ENCODE measurements at places on chromosomes 3 and 15.

DNA sequence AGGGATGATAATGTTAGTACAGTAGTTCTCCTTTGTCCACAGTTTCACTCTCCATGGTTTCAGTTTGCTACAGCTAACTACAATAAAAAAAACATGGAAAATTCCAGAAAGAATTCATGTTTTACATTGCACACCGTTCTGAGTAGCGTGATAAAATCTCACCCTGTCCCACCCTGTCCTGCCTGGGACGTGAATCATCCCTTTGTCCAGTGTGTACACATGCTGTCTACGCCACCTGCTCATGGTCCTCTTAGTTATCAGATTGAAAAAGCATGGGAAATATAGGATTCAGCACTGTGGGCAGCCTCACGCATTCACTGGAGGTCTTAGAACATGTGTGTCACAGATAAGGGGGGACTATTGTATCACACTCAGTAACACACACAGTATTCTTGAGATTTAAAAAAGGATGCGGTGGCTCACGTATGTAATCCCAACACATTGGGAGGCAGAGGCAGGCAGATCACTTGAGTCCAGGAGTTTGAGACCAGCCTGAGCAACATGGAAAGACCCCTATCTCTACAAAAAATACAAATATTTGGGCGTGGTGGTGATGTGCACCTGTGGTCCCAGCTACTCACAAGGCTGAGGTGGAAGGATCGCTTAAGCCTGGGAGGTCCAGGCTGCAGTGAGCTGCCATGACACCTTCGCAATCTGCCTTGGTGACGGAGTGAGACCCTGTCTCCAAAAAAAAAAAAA lies 8.7 kb upstream of the FLNB start:
- no peak for DNase-seq

DNA sequence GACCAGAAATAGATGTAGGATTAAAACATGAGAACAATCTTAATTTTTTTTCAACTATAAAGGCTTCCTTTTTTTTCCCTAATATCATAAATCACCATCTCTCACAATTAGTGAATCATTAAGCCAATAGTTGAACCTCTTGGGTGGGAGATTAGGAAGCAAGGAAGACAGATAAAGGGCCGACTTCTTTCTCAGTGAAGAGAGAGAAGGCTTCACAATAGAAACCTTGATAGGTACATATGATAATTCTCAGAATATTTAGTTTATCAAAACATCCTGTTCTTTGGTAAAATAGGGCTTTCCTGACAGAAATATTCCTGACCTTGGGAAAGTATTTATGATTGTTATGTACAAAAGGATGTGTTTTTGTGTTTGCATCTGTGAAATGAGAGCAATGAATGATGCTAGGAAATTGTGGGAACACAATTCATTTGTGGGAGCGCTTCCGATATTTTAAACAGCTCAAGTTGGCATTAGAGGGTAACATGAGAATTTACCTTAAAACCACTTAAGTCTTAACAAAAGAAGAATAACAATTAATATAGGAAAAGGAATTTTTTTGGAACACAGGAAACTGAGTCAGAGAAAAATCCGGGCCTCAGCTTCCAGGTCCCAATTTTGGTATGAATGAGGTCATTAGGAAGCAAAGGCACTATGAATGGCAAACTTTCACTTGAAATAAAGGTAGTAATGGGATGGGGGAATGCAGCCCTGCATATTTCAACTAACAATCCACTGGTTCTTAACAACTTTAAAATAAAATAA lies 263.2 kb upstream of the TGFBR2 start:
- no peak for DNase-seq

DNA sequence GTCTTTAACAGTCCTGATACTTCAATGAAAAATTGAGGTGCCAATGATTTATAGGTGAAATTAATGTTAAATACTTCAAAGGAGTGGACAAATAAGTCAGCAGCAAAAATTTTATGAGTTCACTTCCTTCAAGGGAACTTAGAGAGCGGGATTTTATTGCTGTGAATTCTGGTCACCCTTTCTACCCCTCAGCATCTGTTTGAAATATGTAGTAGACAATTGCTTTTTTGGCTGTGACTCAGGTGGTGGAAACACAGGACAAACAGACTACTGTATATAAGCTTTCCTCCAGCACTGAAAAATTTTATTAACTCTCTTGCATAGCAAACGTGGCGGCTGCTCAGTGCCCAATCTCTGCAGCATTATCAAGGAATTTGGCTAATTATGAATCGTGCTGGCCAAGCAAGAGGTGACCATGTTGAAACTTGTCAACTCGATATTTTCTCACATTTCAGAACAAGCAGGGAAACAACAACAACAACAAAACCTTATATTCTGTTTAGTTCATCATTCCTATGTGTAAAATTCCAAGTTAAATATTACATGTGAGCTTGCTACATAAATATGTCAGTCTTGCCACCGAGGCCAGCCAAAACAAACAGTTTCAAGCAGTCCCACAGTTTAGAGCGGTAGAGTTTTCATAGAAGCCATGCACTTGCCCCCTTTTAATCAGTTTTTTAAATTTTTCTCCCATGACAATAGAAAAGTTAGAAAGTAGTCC lies 420.2 kb downstream of the FOXP1 start:
- DNase-seq: no peak

DNA sequence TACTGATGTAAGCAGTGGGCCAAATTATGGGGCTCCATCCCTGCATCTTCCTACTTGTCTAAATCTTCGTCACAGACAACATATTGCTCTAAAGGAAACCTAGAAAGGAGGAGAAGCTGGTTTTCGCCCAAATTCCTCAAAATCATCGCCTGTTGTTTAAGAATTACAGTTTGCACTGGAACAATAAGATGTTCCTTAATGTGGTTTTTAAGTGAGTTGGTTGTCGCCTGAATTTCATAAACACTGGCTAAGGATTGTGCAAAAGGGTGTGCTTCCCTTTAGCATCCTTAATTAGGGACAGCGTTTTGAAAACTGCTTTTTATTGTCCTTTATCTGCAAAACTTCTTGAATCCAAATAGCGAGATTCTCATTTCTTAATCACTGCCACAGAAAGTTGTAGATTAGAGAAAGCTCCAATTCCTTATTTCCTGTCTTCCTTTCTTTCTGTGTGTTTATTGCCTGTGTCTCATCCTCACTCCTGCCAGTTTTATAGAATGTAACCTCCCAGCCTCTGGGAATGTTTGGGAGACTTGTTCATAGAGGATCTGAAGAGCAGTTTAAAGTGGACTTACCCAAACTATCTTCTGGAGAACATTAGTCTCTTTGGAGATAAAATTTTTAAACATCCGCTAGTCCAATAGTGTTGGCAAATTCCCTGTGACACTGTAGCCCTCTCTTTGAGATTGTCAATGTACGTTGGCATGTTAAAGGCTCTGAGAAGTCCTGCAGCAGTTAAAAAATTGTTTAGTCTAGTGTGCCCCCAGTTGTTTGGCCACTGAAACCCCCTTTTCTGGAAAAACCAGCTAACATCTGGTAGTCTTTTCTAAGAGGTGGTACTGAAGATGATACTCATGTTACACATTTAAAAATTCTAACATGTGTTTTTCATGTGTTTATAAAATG lies 50.4 kb downstream of the FLNB start:
- DNase-seq: no peak

DNA sequence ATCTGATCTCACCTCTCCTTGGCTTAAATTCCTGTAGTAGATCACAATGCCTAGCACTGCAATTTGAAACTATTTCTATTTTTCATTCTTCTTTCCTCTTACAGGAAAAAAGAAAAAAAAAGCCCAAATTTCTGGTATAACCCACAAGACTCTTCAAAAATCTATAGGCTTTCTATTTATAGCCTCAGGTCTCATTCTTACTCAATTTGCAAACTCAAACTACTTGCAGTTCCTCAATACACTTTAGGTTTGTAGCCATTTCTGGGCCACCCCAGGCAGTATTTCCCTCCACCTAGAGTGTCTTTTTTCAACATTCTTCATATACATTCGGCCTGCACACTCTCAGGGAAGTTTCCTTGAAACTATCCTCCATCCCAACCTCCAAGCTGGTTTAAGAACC lies 169.0 kb downstream of the TBC1D5 start:
- no peak for DNase-seq

- DNase-seq: no peak
Measured at GRCh38 chr3:177883957-177884356, 652.3 kb upstream of the KCNMB2 start.

DNA sequence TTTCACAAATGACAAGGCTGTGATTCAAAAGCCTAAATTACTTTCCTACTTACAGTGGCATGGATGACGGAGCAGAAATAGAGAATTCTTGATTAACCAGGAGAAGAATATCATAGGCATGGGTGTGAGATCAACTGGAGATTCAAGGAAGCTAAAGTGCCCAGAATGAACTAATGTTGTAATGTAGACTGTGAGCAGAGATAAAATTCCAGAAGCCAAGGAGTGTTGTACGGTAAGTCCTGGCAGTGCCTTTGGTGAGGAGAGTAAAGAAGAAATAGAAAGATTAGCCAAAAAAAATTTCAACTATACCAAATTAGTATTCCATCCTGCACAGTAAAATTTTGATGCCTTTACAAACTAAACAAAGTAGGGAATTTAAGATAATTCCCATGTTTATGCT lies 75.9 kb downstream of the ZBTB20 start:
- no peak for DNase-seq

GRCh38 chr3:190596349-190597285 lies 82.7 kb downstream of the IL1RAP start:
- no peak for DNase-seq

DNA sequence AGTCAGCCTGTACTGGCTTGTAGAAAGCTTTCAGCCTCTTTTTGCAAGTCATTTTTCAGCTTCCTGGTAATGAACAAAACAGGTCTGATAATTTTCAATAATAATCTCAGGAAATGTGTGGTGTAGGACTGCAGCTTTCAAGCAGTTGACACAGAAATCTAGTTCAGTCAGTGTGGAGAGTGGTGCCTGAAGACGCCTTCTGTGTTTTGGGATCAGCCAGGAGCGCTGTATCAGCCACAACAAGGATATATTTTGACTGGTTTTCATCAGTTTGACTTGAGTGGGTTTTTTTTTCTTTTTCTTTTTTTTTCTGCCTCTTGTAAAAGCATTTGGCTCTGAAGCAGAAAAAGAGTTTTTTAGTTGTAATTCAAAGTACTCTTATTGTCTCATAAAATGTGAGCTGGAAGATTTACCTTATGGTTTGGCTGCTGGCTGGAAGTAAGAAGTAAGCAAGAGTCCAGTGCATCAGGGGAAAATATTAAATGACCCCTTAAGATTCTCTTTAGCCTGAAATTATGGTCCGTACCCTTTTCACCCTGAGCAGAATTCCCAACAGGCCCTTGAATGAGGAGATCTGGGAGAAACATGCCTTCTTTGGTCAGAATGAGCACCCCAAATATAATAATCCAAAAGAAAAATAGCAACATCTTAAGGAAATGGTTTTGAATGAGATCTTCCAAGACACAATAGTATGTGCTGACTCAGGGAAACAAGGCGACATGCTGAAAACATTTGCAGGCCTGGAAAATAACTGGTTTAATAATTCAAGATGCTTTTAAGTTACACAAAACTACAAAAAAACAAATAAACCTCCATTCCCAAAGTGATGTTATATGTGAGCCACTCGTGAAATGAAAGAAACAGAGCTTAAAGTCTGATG lies 332.7 kb upstream of the ADAMTS9 start:
- DNase-seq: no peak

DNA sequence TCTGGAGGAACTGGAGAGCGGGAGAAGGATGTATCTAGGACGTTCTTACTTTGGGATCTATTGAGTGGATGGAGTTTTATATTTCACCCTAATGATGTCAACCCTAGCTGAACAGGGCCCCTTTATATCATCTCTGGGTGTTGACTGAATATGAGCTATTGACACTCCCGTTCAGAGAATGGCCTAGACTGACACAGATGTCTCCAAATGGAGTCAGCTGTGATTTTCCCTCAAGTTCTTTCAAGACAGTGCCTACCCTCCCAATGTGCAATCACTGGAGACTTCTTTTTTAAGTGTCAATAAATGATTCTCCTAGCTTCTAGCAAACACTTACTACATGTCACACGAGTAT lies 63.8 kb downstream of the FRMD4B start:
- no peak for DNase-seq

GRCh38 chr15:70424937-70425411 lies 327.3 kb upstream of the TLE3 start:
- no peak for DNase-seq

DNA sequence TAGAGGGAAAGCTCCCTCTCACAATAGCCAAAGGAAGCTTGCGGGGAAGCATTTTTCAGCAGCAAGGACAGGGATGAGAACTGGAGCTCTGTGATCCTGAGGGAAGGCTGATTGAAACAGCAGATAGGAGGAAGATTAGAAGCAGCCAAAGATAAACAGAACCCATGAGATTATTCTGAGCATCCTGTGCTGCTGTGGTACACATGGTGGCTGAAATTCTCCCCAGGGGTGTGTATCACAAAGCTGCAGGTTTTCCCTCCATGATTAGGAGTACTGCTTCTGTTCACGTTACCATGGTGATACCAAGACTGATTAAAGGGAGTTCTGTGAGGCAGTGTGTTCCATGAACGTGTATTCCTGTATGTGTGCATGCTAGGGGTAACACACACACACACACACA lies 30.3 kb upstream of the PSMD6 start:
- no peak for DNase-seq

DNA sequence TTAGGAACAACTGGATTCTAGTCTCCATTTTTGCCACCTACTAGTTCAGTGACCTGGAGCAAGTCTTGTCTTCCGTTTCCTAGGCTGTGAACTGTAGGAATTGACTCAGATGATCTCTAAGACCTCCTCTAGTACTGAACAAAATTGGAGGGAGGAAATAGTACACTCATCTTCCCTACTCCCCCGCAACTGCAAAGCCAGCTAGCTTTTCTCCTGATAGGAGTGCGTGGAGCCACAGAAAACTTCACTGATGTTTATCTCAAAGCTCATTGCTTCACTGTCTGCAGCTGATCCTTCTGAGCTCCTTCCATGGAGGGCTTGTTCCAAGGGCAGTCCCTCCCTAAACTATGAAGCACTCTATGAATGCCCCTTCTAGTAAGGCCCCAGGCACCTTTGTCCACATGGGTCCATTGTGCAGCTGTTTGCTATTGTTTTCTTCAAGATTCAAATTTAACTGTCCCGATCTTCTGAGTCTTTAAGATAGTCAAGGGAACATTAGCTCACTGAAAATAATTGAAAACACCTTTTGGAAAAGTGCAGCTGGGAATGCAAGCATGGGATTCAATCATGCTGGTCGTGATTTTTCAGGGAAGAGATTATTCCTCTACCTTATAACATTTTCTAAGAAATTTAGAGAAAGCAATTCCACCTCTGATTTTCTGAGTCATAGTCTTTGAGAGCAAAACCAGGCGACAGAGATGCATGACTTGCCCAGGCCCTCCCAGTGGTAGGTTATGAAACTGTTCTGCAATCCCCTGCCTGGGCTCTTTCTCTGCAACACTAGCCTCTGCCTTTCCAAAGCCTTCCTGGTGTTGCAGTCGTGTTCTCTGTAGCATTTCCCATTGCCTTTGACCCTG lies 24.3 kb downstream of the FILIP1L start:
- DNase-seq: no peak

DNA sequence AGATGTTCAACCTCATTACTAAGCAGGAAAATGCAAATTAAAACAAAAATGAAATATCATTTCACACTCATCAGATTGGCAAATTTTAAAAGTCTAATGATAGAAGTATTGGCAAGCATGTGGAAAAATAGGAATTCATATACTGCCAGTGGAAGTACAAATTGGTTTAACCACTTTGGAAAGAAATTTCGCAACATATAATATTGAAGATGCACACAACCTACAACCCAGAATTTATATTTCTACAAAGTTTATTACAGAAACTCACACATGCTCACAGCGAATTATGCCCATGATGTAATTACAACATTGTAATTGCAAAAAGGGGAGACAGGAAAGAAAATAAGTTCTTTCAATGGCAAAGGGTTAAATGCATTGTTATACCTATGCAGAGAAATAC lies 324.1 kb downstream of the IGSF11 start:
- no peak for DNase-seq
